ENCODE measurements at places on chromosomes 7 and 10. TPM values are rescaled to one million over a fixed set of nuclear protein-coding genes. Genes with fewer than 3 reads are reported as not detected.
A peak's percentile ranks its signal among the peaks of the same experiment; 100 is the strongest.

DNA sequence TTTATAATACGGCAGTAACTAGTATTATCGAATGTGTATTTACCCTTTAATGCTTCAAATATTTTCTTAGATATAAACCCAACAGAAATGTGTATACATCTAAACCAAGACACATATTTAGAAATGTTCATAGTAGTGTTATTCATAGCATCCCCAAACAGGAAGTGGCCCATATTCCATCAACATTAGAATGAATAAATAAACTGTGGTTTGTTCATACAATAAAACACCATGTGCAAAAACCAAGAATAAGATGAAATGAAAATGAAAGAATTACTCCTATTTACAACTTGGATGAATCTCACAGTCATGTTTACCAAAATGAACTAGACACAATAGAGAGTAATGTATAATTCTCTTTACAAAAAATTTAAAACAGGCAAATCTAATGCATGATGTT lies 9.2 kb upstream of the CAV2 start:
- H3K36me3 ChIP-seq, result no peaks in the 10 kb centered on the region
- H3K4me1 ChIP-seq, result no peaks in the 10 kb centered on the region
- H3K27ac ChIP-seq, result no peak overlapping the region
- no peak for DNase-seq
- H3K4me3 ChIP-seq, result no peak overlapping the region

GRCh38 chr10:18582803-18583202 lies 68.6 kb downstream of the NSUN6 start:
- no peak overlapping the region for H3K27ac ChIP-seq
- no peak overlapping the region for H3K4me3 ChIP-seq
- no peaks in the 10 kb centered on the region for H3K27me3 ChIP-seq
- no peak for DNase-seq

GRCh38 chr7:69631131-69631530 lies 32.9 kb downstream of the AUTS2 start:
- H3K27me3 ChIP-seq, result no peaks in the 10 kb centered on the region
- no peaks in the 10 kb centered on the region for H3K4me1 ChIP-seq
- no peak overlapping the region for H3K27ac ChIP-seq
- DNase-seq, result no peak
- H3K36me3 ChIP-seq, result no peaks in the 10 kb centered on the region
- no peak overlapping the region for H3K4me3 ChIP-seq

TMEM120A gene
- polyA plus RNA-seq, result 62.3 TPM

LDB3 gene
- polyA plus RNA-seq, result not detected

- no peak for DNase-seq
- no peaks in the 10 kb centered on the region for H3K36me3 ChIP-seq
- H3K4me3 ChIP-seq, result no peak overlapping the region
- no peaks in the 10 kb centered on the region for H3K27me3 ChIP-seq
- H3K4me1 ChIP-seq, result no peaks in the 10 kb centered on the region
Measured at GRCh38 chr10:28320090-28320489, 17.2 kb upstream of the MPP7 start.

GRCh38 chr7:133391206-133391605 lies 138.3 kb downstream of the EXOC4 start:
- H3K4me3 ChIP-seq, result no peak overlapping the region
- H3K27me3 ChIP-seq, result no peaks in the 10 kb centered on the region
- H3K27ac ChIP-seq, result no peak overlapping the region
- H3K36me3 ChIP-seq, result no peaks in the 10 kb centered on the region
- no peaks in the 10 kb centered on the region for H3K4me1 ChIP-seq
- DNase-seq, result no peak

DNA sequence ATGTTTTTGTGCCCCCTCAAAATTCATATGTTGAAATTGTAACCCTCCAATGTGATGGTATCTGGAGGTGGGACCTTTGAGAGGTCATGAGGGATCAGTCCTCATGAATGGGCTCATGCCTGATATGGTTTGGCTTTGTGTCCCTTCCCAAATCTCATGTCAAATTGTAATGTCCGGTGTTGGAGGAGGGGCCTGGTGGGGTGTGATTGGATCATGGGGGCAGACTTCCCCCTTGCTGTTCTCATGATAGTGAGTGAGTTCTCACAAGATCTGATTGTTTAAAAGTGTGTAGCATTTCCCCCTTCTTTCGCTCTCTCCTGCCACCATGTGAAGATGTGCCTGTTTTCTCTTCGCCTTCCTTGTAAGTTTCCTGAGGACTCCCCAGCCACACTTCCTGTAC lies 53.4 kb downstream of the TLL2 start:
- no peak for DNase-seq
- no peak overlapping the region for H3K4me3 ChIP-seq
- no peak overlapping the region for H3K27ac ChIP-seq
- H3K27me3 ChIP-seq, result no peaks in the 10 kb centered on the region
- H3K4me1 ChIP-seq, result no peaks in the 10 kb centered on the region

- H3K27me3 ChIP-seq, result no peaks in the 10 kb centered on the region
- peak overlapping the region; percentile 79 for H3K4me3 ChIP-seq
- peak overlapping the region; percentile 79 for H3K27ac ChIP-seq
- no peaks in the 10 kb centered on the region for H3K36me3 ChIP-seq
- peaks cover 18% of the 10 kb centered on the region for H3K4me1 ChIP-seq
- no peak for DNase-seq
Measured at GRCh38 chr7:816751-817671, 15.3 kb upstream of the SUN1 start.

DNA sequence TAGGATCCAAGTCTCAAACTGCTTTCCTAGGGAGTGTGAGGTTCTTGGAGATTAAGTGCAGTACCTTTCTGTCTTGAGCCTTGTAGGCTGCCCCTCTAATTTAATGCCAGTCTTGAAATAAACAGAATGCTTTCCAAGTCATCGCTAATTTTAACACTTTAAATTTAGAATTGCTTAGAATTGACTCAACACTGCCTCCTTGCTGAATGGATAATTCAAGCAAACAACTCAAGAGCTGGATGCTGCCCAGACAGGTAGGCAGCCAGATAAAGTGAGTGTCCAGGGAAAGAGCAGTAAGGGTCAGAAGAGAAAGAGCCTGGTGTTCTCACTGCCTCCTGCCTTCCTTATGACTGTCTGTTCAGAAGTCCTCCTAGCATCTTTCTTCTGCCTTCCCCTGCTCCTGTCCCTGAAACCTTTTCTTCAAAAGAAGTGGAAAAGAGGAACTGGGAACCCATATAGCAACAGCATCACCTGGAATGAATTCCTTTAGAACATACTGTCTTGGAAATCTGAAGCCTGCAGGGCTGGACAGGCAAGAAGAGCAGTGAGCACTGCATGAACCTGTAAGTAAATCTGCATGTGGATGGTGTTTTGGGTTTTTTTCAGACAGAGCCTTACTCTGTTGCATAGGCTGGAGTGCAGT lies 3.1 kb upstream of the GOT1 start:
- no peaks in the 10 kb centered on the region for H3K4me1 ChIP-seq
- H3K4me3 ChIP-seq, result no peak overlapping the region
- H3K27me3 ChIP-seq, result no peaks in the 10 kb centered on the region
- DNase-seq, result no peak
- H3K27ac ChIP-seq, result no peak overlapping the region

DNA sequence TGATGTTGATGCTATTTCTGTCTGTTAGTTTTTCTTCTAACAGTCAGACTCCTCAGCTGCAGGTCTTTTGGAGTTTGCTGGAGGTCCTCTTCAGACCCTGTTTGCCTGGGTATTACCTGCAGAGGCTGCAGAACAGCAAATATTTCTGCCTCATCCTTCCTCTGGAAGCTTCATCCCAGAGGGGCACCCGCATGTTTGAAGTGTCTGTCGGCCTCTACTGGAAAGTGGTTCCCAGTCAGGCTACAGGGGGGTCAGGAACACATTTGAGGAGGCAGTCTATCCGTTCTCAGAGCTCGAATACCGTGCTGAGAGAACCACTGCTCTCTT lies 13.3 kb upstream of the CYP3A5 start:
- no peaks in the 10 kb centered on the region for H3K4me1 ChIP-seq
- no peaks in the 10 kb centered on the region for H3K27me3 ChIP-seq
- no peak for DNase-seq
- H3K27ac ChIP-seq, result no peak overlapping the region
- H3K4me3 ChIP-seq, result no peak overlapping the region
- no peaks in the 10 kb centered on the region for H3K36me3 ChIP-seq

Measured in fibroblast of lung (primary cell).